ENCODE measurements at places on chromosomes 16 and 17.

GRCh38 chr17:57823469-57824401 lies 26.1 kb downstream of the MRPS23 start:
- peak; percentile 46 for DNase-seq

GRCh38 chr17:81156866-81157805 lies 8.2 kb upstream of the PVALEF start:
- DNase-seq: no peak

GRCh38 chr16:50763211-50763610 lies 21.3 kb downstream of the CYLD start:
- peak; percentile 39 for DNase-seq

DNA sequence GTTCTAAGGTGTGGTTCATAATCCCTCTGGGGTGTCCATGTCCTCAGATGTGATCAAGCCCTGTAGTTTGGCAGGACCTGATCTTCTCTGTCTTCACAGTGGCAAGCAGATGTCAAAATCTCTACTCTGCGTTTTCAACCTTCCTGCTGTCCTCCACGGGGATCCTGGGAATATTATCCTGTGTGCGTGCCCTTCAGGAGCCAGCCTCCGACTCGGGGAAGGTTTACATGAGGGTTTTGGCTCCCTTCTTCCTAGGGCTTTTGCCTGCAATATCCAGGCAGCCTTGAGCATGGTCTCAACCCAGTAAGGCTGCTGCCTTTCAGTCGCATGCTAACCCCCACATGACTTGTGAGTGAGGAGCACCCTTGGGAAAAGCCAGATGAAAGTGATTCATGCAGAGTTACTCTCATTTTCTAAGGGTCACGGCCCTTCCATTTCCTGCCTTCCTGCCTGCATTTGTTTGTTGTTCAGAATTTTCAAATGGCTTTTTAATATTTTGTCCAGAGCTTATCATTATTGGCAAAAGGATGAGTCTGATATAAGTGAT lies 202.2 kb upstream of the CHMP6 start:
- DNase-seq: peak; percentile 94

- peak; percentile 66 for DNase-seq
Measured at GRCh38 chr16:569445-570254, at the start of gene PIGQ. TSS of gene PIGQ (plus strand) at chr16:569968. CDS start at chr16:574075, 4,107 bp downstream.

Data from fibroblast of skin of right biceps (primary cell).